ENCODE measurements at places on chromosomes 6 and 20.

DNA sequence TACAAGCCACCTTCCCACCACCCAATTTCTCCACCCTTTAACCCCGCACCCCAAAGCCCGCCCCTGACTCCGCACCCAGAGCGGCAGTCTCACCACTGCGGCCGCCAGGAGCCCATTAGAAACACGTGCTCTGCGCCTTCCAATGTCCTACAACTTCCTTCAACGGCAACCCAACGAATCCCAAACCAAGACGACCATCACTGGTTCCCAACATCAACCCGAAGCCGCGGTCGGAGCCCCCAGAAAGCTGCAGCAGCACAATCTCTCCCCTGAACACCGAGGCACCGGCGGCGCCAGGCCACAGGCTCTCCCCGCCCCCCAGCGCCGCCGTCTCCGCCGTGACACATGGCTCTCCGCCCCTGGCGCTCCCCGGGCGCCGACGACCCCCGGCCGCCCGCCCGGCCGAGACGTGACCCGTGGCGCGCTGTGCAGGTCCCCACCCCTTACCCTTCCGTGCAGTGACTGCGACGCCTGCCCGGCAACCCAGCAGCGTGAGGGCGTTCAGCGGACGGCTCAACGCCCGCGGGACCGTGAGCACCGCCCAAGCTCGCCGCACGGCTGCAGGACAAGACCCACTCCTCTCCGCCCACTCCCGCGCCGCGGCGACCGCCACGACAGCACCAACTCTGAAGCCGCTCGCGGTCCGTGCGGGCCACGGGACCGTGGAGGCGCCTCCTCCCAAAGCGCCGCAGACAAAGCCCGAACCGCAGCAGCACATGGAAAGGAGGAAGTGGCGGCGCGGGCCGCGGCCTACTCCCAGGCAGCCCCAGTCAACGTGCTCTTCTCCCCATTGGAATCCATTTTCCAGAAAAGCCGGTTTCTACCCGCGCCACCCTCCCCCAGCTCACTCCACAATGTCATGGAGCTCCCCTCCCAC is 551 bp downstream of the SYNCRIP start:
- DNase-seq: no peak

DNA sequence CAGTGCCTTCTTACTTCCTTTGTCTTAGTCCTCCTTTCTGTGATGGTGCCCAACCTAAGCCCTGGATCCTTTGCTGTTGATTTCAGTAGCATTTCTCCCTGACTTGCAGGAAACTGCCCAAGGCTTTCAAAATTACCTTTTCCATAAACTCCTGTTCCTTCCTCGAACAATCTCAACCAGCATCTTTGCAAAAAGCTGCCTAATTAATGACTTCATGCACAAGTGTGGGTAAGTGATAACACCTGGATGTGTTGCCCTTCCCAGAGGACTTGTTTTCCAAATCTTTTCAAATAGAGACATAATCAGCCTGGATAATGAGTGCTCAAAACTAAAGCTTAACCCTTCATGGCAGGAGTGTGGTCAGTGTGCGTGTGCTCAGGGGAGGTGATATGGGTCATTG is 118.0 kb downstream of the PCSK2 start:
- no peak for DNase-seq

GRCh38 chr20:57260934-57261333 is 5.5 kb downstream of the BMP7 start:
- no peak for DNase-seq

DNA sequence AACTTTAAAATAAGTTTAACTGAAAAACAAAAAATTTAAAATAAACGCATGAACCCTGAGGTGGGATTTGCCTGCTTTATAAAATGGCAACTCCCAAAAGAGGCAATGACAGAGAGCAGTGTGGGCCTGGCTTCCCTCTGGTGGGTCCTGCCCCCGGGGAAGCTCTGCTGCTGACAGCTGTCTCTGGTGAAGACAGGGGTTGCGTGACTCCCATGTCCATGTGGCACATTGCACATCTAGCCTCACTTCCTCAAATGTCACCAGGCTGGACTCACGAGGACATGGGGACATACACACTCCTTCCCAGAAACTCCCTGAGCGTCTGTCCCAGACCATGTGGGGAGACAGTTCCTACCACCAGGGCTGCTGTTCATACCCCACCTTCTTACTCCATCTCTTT is 66.2 kb downstream of the ABHD12 start:
- DNase-seq: no peak

DNA sequence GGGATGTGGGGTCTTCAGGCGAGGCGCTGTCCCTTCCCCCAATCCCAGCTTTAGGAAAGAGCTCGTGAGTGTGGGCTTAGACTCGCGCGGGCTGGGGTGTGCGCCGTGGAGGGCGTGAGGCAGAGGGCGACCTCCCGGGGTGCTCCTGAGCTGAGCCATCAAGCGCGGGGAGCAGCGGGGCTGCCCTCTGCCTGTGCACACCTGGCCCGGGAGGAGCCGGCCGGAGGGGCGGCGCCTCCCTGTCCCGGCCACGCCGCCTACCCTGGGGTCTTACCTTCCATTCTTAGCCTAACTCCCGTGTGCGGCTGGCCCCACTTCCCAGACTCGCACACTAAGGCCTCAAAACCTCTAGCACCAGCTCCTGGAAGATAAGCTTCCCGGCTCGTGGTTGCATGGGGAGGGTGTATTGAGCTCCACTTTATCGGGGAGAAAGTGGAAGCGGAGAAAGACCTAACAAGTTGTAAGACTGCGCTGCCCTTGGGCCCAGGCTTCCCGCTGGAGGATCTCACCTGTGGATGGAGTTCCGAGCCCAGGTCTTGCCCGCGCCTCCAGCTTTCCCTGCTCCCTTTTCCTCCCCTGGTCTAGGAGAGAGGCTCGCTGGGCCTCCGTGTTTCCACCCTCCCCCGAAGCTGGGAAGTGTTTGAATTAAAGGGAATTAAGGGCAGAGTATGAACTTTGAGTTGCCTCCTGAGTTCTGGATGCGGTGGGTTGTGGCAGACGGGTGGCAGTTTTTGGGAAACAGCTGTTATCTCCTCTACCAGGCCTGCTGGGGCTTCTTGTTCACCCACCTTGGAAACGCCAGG is 1.2 kb downstream of the DNMT3B start:
- no peak for DNase-seq

- no peak for DNase-seq
Measured at GRCh38 chr20:50969435-50969834, 10.8 kb downstream of the MOCS3 start.

DNA sequence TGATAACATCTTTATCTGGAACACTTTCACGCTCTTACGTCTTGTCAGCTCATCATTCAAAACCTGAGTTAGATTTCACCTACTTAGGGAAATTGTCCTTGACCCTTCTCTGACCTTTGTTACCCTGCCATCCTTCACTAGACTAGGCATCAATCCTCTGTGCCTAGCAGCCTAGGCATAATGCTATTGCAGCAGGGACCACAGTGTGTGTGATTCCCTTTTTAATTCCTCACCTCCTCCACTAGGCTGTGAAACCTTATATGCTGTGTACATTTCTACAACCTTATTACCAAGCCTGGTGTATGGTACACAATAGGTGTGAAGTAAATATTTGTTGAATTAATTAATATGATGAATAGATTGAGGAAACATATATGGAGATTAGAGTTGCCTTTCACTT is 66.7 kb upstream of the DEFB112 start:
- DNase-seq: no peak

GRCh38 chr6:144443157-144443556 is 158.0 kb downstream of the UTRN start:
- no peak for DNase-seq

DNA sequence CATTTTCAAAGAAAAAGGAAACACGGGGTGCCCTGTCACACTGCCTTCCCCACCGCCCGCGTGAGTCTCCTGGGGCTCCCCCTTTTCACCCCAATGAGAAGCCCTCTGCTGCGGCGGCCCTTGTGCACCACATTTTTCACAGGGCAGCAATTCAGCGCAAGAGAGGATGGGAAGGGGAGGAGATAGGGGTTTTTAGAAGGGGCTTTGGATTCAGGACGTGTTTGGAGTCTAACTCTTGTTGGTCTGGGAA is 726 bp upstream of the ARFGEF3 start:
- no peak for DNase-seq

DNA sequence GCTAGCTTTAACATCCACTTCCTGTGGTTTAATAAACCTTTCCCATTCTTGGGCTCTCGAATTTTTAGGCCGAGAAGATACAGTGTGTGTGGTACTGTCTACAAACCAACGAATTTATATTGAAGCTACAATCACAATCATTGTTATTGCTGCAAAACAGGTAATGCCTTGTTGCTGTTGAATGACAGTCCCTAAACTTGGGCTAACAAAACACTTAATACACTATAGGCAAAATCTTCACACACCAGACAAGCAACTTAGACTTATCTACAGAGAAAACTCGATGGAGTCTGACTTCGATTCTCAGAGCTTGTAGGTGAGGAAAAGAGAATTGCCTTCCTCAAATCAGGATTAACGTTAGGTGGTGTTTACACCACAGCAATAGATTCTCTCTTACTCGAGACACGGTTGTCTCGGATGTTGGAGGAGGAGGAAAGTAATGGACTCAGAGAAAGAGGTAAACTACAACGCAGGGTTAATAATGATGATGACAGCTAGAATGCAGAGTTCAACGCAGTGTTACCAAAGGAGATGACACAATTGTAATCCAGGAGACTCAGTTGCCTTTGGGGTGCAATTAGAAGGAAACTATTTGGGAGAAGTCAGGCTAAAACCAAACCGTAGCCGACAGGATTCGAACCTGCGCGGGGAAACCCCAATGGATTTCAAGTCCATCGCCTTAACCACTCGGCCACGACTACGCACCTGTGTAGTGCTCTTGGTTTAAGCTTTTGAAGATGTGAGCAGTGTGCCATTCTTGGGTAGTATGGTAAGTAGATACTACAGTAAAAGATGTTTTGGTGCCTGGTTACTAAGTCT is 32.5 kb upstream of the ZNF184 start:
- DNase-seq: no peak

- no peak for DNase-seq
Measured at GRCh38 chr20:17343656-17344452, 117.0 kb downstream of the PCSK2 start.

DNA sequence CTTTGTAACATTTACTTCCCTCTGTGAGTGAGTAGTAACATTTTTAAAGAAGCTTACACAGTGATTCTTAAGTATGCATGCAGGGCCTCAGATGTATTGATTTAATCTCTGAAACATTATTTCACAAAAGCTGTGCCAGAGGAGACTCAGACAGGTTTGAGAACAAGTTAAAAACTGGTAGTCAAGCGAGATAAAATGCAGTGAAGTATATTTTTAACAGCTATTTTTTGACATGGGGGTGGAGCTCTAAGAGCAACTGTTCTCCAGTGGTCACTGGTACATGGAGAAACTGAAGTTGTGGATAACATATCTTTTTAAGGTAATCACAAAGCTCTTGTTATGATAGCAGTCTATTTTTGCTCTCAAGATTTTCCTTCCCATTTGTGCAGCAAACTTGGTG is 20.4 kb downstream of the DSTN start:
- DNase-seq: no peak

DNA sequence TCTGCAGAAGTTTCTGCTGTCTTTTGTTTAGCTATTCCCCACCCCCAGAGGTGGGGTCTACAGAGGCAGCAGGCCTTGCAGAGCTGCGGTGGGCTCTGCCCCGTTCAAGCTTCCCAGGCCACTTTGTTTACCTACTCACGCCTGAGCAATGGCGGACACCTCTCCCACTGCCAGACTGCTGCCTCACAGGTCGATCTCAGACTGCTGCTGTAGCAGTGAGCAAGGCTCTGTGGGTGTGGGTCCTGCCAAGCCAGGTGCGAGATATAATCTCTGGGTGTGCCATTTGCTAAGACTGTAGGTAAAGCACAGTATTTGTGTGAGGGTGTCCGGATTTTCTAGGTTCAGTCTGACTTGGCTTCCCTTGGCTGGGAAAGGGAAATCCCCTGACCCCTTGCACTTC is 23.6 kb upstream of the ZNF337 start:
- DNase-seq: no peak

DNA sequence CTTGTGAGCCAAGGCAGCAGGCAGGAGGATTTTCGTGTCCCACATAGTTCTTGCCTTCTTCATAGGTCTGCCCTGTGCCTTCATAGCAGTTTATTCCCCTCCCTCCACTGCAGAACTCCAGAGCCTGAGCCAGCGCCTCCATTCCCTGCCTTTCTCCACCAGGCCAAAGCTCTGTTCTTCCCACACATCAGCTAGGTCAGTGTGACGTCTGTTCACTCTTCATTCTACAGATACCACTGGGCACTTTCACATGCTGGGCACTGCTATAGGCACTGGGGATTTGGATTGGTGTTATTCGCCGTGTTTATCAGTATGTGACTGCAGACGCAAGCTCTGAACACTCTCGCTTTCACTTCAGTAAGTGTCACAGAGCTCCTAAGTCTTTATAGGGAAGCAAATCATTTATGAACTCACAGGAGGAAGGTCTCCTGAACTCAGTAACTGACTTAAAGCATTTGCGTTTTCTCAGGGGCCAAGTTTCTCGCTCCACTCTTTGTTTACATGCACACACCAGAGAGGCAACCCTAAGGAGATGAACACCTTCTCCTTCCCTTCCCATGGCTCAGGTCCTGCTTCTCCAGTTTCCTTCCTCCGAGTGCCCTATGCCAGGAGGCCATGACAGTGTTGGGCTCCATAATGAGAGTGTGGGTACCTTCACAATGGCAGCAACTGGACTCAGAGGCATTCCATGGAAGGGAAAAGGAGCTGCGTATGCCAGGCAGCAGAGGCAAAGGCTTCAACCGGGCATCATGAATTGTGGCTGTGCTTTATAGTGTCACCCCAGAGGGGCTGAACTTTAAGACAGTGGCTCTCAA is 6.3 kb upstream of the APMAP start:
- DNase-seq: no peak

- no peak for DNase-seq
Measured at GRCh38 chr6:35729722-35730121, 7.1 kb upstream of the ARMC12 start.

DNA sequence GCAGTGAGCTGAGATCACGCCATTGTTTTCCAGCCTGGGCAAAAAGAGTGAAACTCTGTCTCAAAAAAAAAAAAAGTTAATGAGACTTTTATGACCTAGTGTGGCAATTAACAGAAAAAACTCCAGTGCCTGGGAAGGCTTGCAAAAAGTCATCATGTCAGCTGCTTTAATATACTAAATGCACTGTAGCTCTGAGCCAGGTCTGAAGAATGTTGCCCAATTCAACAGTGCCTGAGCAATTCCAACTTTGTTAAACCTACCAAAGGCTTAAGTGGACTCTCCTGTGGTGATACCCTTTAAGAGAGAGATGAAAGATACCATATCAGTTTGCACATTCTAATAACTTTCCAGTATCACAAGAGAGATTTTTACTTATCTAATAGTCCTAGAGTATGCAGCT is 6.5 kb upstream of the ROS1 start:
- DNase-seq: no peak

Measured in GM18507 (cell line).